ENCODE measurements at places on chromosomes 12 and 14.
A peak's percentile ranks its signal among the peaks of the same experiment; 100 is the strongest.

GRCh38 chr14:74516451-74517160, 23.0 kb downstream of the ISCA2 start:
- no peak for DNase-seq

GRCh38 chr12:101571105-101571504, 23.7 kb upstream of the MYBPC1 start:
- no peak for DNase-seq

GRCh38 chr12:112977641-112978040, 678 bp upstream of the OAS2 start:
- DNase-seq: no peak

- no peak for DNase-seq
Observed at GRCh38 chr14:75013290-75013689, 10.6 kb downstream of the EIF2B2 start.

GRCh38 chr12:110286623-110287022, 5.6 kb downstream of the ATP2A2 start:
- DNase-seq: no peak

- DNase-seq: no peak
Observed at GRCh38 chr14:58771016-58771415, 133.3 kb downstream of the DACT1 start.

DNA sequence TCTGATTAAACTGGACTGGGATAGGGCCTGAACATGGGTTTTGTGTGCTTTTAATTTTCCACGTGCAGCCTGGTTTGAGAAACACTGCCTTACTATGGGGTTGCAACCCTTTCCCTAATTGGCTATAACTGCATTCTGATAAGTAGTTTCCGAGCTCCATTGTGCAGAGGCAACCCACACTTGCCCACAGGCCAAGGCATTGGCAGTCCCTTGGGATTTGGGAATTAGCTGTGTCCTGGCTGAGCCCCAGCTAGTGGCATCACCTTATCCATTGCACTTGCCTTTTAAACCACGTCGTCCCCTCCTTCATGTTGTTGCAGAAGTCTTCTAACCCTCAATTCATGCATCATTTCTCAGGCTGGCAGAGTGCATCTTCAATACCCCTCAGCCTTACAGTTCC, 10.2 kb downstream of the VCPKMT start:
- DNase-seq: no peak

DNA sequence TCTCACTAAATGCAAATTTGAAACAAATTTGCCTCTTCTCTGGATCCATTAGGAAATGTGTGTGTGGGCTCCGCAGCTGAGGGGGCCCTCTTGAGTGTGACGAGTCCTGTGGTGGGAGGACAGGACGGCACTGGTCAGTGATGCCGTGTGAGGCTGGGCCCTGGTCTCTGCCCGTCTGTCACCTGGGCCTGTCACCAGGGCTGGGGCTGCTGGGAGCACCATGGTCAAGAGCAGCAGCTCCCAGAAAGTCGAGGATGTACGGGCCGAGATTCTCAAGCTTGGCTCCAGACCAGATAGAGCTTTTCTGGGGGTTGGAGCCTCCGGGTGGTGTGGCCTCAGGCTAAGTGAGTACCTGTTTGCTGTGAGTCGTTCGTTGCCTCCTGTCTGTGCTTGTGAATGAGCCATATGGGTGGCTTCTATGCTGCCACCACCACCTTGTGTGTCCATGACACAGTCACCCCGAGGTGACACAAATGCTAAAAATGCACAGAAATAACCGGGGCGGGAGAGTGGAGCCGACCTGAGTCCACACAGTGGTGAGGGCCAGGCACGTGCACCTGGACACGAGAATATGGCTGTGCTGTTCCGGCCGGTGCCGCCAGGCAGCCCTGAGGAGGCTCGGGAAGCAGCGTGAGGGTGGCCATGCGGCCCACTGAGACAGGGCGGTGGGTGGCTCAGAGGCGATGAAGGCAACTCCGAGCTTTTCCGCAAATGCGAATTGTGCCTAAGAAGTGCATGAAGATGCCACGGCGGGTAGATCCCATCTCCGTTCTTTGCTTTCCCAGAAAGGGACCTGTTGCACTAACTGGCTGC, 8.7 kb downstream of the PGAM5 start:
- no peak for DNase-seq

DNA sequence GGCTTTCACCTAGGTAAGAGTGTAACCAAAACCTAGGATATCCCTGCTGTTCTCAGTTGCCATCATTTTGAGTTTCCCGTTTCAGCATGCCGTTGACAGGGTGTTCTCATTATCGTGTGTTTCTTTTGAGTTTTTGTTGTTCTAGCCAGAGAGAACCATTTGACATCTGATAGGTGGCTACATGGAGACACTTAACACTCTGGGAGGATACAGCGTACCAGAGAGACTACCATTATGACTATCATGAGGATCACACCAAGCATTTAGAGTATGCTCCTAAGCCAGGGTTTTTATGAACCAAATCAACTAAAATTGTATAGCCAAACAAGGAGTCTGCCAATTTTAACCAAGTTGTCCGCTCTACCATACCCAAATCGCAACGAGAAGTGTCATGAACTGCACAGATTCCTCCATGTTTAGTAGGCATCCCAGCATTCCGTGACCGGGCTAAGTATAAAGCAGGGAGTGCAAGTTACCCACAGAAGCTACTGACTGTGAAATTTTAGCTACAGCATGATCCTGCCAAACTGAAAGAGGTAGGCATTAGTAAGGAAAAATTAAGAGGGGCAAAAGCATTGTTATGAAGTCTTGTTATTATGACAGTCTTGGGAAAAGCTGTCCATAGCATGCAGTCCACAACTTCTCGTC, 48.8 kb downstream of the MARK3 start:
- DNase-seq: no peak

DNA sequence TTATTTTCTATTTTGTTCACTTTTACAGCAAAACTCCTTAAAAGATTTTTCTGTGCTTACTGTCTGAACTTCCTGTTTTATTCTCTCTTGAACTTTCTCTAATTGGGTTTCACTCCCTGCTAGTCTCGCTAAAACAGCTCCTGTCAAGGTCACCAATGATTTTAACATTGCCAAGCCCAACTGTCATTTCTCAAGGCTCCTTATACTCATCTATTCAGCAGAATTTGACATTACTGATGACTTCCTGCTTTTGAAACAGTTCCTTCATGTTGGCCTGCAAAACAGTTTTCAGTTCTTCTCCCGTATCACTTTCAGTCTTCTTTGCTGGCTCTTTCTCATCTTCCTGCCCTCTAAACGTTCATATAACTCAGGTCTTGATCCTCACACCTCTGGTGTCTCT, 268.5 kb upstream of the USP15 start:
- no peak for DNase-seq

DNA sequence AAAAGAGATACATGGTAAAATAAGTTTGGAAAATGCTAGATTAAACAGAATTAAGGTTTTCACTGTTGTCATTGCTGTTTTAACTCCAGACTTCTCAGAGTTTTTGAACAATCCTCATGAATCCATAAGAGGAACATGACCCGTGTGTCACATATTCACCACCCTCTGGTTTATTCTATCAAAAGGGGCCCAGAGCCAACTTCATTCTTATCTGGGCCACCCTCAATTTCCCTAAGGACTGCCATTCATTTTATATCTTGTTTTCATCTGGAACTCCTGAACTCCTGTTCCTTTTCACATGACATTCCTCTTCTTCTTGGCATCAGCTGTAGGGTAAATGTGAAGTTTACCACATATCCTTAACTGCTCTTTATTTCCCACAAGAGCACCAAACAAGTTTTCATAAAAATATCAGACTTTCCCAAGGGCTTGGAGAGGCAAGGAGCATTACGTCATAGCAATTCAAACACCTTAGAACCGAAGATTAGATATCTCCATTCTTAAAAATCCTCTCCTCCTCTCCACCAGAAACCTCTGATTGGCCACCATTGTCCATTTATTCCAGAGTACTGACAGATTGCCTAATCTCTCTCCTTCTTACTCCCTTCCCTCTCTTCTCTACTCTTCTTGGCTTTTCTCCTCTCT, 225.2 kb downstream of the SEC23A start:
- no peak for DNase-seq

- no peak for DNase-seq
Observed at GRCh38 chr12:29676676-29677075, 107.1 kb downstream of the TMTC1 start.

DNA sequence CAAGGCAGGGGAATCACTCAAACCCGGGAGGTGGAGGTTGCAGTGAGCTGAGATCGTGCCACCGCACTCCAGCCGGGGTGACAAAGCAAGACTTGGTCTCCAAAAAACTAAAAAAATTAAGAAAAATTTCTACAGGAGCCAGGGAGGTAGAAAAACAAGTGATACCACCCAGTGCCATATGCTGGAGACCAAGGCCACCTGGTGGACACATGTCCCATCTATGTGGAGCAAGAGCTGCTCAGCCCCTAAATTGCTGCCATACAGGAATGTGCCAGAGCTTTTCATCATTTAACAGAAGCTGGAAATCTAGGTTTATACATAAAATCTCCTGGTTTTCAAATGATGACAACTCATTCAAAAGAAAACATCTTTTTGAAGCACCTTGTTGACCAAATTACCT, 61.4 kb upstream of the ELK3 start:
- no peak for DNase-seq

DNA sequence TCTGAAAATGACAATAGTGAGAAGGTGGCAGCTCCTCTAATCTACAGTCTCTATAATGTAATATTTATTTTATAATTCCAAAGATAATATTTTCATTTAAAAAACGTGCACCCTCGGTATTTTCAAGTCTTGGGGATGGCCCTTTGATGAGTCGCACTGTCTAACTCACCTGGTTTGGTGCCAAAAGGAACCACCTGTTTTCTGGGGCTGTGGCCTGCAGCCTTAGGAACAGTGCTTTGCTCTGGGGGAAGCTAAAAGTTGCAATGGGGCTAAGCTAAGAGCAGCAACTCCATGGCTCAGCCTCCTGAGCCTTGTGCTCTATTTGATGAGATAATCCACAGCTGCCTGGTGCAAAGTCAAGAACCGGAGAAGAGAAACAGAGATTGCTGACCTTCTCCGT, 6.4 kb upstream of the ENDOU start:
- DNase-seq: no peak

DNA sequence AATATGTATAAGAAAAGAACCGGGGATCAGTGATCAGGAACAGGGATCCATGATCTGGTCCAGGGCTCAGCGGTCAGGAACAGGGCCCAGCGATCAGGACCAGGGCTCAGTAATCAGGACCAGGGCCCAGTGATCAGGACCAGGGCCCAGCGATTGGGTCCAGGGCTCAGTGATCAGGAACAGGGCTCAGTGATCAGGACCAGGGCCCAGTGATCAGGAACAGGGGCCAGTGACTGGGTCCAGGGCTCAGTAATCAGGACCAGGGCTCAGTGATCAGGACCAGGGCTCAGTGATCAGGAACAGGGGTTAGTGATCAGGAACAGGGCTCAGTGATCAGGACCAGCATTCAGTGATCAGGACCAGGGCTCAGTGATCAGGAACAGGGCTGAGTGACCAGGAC, 56.3 kb downstream of the TMEM121 start:
- no peak for DNase-seq

DNA sequence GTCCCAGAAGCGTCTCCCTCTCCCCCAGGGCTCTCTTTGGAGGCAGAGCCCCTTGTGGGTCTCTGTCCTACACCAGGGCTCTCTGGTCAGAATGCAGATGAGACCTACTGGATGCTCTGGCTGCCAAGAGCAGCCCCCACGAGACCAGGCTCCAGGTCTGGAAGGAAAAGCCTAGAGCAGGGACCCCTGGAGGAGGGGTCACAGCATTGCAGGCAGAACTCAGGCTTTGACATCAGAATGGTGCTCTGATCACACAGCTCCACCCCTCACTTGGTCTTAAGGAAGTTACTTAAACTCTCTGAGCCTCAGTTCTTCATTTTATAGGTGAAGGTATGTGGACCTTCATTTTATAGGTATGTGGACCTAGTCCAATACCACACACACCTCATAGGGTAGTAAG, 83.1 kb downstream of the ARL6IP4 start:
- peak; percentile 21 for DNase-seq

DNA sequence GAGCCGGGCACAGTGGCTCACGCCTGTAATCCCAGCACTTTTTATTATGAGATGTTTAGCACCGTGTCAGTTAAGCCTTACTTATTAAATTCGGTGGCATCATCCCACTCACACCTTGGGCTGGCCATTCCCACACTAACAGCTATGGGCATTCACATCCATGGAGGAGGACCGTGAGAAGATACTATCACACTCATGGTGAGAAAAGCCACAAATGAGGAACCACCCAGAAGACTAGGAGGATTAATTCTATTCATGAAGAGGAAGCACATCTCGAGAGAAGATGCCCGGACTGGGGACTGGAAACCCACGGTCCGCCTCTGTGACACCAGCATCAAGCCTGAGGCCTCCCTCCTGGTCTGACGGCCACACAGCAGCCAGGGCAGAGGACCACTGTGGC, 4.9 kb downstream of the CDC42BPB start:
- DNase-seq: no peak

GRCh38 chr12:109562871-109563270, 10.4 kb downstream of the MMAB start:
- DNase-seq: no peak

DNA sequence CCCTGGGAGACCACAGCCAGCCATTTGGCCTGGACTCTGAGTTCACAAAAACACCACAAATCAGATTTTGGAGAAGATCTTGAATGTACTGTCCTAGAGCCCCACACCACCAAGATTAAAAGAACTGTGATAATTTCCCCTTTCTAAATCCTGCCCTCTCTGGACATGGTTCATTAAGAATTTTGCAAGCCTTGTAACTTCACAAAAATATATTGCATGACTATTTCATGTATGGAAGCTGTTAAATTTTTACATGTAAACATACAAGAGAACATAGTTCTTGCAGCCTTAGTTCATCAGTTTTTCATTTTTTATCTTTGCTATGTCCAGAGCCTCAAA, 97.0 kb downstream of the SCARB1 start:
- DNase-seq: no peak

DNA sequence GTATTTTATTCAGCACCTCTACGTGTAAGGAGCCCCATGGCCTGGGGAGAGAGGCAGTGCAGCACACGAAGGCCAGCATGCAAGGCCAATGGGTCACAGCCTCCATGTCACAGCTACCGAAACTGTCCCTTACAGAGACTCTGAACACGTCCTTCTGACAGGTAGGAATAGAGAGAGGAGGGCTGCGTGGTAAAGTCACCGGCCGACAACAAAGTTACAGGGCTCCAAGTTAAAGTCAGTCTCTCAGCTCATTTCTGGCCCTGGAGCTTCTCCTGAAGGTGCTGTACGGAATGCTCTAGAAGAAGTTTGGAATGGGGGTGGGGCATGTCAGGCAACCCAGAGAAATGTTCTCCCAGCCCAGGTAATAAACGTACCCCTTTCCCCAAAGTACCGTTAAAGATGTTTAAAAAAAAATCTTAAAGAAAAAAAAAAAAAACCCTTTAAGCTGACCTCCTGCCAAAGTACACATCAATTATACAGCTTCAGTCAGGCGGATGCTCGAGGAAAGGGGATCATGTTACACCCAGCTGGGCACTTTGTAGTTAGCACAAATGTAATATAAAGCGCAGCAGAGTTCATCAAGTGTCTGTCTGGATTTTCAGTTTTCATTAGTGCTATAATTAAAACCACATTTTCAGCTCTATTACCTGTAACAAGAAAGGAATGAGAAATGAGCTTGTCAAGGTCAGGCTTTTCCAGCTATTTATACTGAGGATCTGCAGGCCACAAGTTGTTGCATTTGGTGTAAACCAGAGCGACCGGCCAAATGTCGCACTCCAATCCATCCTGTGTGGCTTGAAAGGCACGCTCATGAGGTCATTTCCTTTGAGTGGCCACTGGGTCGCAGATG, 53.3 kb upstream of the CDKN3 start:
- DNase-seq: no peak

GRCh38 chr12:124428136-124428791, 133.4 kb downstream of the RFLNA start:
- DNase-seq: no peak

- DNase-seq: no peak
Observed at GRCh38 chr12:27513155-27513824, 10.7 kb upstream of the PPFIBP1 start.
